ENCODE measurements at places on chromosomes 16 and 17.

GRCh38 chr17:77441940-77442339, 301.2 kb downstream of the SEC14L1 start:
- DNase-seq: no peak

GRCh38 chr17:65535777-65536572, 25.5 kb downstream of the AXIN2 start:
- DNase-seq: no peak

DNA sequence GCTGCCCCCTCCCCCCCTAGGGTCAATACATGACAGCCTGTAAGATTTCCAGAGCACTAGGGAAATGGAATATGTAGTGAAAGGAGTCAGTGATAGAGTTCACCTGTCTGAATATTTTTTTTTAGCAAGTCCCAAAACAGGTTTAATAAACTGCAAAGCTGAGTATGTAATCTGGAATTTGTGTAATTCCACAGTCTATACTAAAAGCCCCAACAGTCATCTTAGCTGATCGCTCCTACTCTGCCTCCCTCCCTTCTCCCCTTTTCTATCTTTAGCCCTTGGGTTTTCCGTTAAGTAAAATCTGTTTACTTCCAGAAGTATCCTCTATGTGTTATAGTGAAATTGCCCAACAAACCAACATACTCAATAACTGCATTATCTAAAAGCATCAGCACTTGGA, 3.5 kb downstream of the CDH13 start:
- DNase-seq: no peak

DNA sequence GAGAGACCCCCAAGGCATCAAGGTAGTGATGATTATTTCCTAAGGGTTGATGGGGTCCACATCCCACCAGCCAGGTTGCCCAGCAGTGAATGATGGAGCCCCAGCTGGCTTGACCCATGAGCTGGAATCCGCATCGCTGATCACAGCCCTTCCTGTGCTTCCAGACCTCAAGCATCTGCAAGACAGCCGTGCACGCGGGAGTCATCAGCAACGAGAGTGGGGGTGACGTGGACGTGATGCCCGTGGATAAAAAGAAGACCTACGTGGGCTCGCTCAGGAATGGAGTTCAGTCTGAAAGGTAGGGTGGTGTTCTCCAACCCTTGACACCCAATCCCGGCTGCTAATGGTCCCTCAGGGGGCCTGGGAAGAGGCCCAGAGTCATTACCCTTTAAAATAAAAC, 69.3 kb downstream of the CRISPLD2 start:
- DNase-seq: no peak

DNA sequence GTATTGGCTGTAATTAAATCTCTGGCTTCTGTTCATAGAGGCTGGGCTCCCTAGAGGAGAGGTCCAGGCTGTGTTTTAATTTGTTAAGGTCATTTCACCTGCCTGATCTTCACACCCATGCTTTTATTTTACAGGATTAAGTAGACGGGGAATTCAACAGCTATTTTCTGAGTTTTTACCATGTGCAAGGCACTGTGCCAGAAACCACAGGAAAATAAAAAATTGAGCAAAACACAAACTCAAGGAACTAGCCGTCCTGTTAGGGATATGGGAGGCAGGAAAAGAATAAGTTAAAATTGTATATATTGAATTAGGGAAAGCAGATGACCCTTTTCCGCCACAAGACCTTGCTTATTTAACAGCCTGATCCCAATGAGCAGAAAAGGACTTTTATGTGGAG, 29.1 kb downstream of the HS3ST3A1 start:
- DNase-seq: no peak

DNA sequence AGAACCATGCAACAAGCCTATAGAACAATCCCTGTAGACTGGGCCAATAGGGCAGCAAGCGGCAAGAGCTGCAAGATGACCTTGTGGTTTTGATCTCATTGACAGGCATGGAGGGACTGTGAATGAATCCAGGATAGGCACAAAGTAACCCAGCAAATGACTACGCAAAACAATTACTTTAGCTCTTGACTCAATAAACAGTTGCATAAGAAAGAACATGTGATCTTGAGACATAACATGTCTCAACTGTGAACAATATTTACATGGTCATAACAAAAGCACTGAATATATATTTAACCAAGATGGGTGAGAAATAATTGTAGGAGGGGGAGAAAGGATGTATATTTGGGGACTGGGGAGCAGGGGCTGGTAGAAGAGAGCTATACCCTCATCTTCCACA, 313.7 kb upstream of the CDH5 start:
- DNase-seq: no peak

- no peak for DNase-seq
Measured at GRCh38 chr16:17224879-17225281, 245.9 kb downstream of the XYLT1 start.

DNA sequence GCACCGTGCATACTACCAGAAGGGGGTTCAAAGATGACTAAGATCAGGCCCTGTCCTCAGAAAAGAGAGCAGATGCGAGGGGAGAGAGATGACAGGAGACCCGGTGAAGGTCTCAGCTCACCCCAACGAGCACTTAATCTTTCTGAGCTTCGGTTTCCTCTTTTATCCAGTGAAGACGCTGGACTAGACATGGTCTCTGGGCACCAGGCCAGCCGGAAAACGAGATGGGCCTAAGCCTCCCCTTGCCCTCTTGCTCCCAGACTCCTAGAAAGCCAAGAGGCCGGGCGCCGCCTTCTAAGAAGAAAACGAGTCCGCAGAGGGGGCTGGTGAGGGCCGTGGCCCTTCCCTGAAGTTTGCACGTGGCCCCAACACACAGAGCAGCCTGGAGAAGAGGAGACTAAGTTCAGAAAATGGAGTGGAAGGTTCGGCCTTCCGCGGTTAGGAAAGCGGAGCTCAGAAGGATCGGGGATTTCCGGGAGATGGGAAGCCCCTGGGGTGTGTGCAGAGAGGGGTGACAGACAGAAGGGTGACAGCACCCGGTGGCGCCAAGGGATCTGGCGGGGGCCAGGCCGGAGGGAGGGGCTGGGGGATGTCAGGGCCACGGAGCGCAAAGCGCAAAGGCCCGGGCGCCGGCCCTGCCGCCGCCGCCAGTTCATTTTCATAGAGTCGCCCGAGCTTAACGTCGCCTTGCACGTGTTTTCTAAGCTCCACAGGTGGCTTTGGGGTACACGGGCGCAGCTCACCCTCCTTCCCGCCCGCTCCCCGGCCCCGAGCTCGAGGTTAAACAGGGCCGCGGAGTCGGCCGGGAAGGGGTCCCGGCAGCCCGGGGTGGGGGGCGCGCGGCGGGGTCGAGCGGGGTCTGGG, 42.1 kb upstream of the BHLHA9 start:
- no peak for DNase-seq

GRCh38 chr17:1005361-1005946, 8.5 kb downstream of the TIMM22 start:
- no peak for DNase-seq

DNA sequence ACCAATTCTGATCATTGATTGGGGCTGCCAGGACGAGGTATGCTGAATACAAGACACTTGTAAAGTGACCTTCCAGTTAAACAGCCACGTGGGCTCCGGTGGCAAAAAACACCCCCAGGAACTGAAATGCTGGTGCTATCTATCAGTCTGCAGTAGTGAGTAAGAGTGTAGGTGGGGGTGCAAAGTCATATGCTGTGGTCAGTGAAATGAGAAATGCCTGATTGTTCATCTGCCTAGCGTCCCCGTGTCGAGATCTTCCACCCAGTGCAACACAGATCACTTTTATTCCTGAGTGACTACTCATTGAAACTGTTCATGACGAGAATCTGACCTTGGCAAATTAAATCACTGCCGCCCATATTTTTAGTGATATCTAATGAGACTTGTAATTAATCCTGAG, 806.5 kb upstream of the GOT2 start:
- DNase-seq: no peak

DNA sequence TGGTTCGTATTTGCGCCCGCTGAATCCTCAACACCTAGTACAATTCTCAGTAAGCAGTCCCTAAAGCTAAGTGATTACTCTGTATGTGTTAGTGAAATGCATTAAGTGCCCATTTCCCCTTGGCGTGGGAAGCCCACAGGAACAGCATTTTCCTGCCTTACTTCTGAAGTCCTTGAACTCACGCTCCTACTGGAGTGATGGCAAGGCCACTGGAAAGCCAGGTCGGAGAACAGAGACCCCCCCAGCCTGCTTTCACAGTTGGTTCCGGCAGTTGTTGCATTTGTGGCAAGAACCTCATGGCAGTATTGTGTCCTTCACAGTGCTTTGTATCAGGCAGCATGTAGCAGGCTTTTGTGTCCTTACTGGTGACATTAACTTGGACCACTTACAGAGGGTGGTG, 340.7 kb downstream of the CDH13 start:
- DNase-seq: no peak

GRCh38 chr16:73459586-73459985, 411.7 kb upstream of the ZFHX3 start:
- no peak for DNase-seq

Data from cortex of kidney (tissue), 1 donor.